ENCODE measurements at places on chromosomes 4 and X. TPM values are rescaled to one million over a fixed set of nuclear protein-coding genes. Genes with fewer than 3 reads are reported as not detected.

The PRR32 gene
- total RNA-seq = not detected

The MAGEE2 gene
- not detected for total RNA-seq

The GYPB gene
- not detected for total RNA-seq

DNA sequence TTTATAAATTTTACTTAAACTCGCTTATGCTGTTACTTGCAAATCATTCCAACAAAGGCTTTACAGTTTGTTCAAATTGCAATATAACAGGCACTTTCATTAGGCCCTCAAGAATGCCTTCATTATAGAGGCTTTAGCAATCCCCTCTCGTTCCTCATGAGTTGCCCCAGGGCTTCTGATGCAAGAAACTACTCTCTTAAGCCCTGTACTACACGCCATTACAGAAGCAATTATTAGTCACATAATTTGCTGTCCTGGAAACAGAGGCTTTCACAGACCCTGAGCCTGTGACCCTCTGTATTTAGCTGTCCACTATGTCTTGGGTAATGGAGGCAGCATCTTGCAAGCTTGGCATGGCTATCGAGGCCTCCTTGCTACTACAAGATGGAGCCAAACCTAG, 965.9 kb upstream of the DIAPH2 start:
- no peaks in the 10 kb centered on the region for H3K4me1 ChIP-seq
- no peaks in the 10 kb centered on the region for H3K27me3 ChIP-seq
- no peaks in the 10 kb centered on the region for H3K36me3 ChIP-seq
- DNase-seq = no peak

DNA sequence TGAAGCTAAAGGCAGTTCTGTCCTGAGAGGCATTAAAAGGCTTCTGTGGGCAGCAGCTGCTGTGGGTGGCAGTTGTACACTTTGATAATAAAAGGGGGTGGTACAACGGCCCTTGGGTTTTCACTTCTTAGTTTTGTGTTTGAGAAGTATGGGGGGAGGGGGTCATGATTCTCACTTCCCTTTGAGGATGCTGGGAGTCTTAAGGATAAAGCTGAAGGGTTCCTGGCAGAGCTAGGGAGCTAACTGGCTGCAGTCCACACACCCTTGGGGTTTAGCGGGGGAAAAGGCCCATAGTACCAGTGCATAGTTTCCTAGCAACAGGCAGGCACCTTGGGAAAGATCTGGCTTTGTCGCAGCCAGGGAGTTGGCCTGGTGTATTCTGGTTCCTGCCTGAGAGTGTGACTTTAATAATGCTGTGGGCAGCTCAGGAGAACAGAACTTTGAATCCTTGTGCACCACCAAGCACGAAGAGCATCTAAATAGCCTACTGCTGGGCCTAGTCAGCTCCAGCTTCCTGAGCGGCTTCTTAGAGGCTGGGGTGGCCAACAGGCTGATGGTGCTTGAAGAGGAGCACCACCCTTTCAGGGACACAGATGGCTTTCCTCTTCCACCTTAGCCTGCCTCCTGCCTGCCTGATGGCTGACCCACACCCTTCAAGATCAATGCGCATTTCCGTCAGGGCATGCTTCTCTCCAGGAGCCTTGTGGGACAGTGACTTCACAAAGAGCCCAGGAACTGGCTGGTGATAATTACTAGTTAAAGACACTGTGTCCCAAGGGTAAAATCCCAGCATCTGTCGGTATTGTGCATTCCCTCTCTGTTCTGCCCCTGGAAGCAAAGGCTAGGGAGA, 12.5 kb downstream of the ZBTB33 start:
- no peaks in the 10 kb centered on the region for H3K27me3 ChIP-seq
- no peaks in the 10 kb centered on the region for H3K4me1 ChIP-seq
- H3K4me3 ChIP-seq = no peak overlapping the region
- no peak overlapping the region for H3K27ac ChIP-seq
- DNase-seq = no peak

GRCh38 chr4:14184265-14184664, 556.7 kb upstream of the BOD1L1 start:
- peaks cover 16% of the 10 kb centered on the region for H3K4me1 ChIP-seq
- no peak overlapping the region for H3K4me3 ChIP-seq
- no peaks in the 10 kb centered on the region for H3K36me3 ChIP-seq
- H3K27ac ChIP-seq = no peak overlapping the region
- DNase-seq = no peak

DNA sequence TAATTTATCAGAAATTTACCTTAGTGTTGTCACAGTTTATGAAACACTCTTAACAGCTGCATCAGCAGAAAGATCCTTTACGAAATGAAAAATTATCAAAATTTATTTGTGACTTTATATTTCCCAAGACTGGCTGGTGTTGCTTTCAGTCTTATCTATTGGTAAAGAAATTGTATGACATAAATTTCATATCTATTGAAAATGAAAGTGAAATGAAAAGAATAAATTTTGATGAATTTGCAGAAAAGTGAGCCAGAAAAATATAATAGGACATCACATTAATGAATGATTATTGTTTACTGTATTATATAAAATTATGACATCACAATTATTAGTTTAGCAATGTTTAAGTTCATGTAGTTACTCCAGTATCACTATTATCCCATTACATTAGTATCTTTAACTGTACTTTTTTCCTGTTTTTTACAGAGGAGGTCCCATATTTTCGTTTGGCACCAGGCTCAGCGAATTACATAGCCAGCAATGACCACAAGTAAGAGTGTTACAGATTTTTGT, 13.2 kb upstream of the TMEM165 start:
- peaks cover 19% of the 10 kb centered on the region for H3K4me1 ChIP-seq
- H3K27ac ChIP-seq = no peak overlapping the region
- no peaks in the 10 kb centered on the region for H3K27me3 ChIP-seq
- peaks cover 6% of the 10 kb centered on the region for H3K36me3 ChIP-seq
- no peak for DNase-seq
